T-helper 1 cell treated with Interleukin-12 subunit alpha and Interleukin-12 subunit beta and Interleukin-4 antibody, amounts not matched to agents 30 ng/mL and 1 ng/mL, for 36 hours (primary cell): ENCODE measurements at places on chromosomes 7 and 10. TPM values are rescaled to one million over a fixed set of nuclear protein-coding genes. Genes with fewer than 3 reads are reported as not detected.

NUTM2A gene
- 0.12 and 0.80 TPM in 2 replicates for total RNA-seq

COX19 gene
- 17.5 and 18.9 TPM in 2 replicates for total RNA-seq

UBE3C gene
- total RNA-seq: 63.8 and 70.2 TPM in 2 replicates

CFAP70 gene
- total RNA-seq: 0.44 and 0.49 TPM in 2 replicates

LBX1 gene
- total RNA-seq: not detected in 2 replicates

CROT gene
- 11.7 and 15.3 TPM in 2 replicates for total RNA-seq

CYP3A5 gene
- total RNA-seq: not detected in 2 replicates

CALML5 gene
- not detected in 2 replicates for total RNA-seq

CCDC146 gene
- total RNA-seq: 11.6 and 14.3 TPM in 2 replicates

FAM180A gene
- not detected in 2 replicates for total RNA-seq

GDF2 gene
- total RNA-seq: not detected in 2 replicates

EIF4EBP2 gene
- total RNA-seq: 48.4 and 50.2 TPM in 2 replicates

BRI3 gene
- total RNA-seq: 83.0 and 84.1 TPM in 2 replicates

FRG2B gene
- total RNA-seq: not detected in 2 replicates

TMEM176B gene
- not detected in 2 replicates for total RNA-seq

PLXNA4 gene
- 5.9 and 7.8 TPM in 2 replicates for total RNA-seq

FGFBP3 gene
- 1.3 and 1.7 TPM in 2 replicates for total RNA-seq

SDHAF3 gene
- total RNA-seq: 12.3 and 12.6 TPM in 2 replicates

FAM25C gene
- not detected in 2 replicates for total RNA-seq

LRMDA gene
- total RNA-seq: not detected in 2 replicates

ARMH3 gene
- total RNA-seq: 27.8 and 28.0 TPM in 2 replicates

HABP2 gene
- total RNA-seq: not detected in 2 replicates

HOXA4 gene
- 0.22 TPM in 1 of 2 replicates, not detected in the other for total RNA-seq

SFTPD gene
- total RNA-seq: not detected in 2 replicates

BTAF1 gene
- total RNA-seq: 49.3 and 52.2 TPM in 2 replicates

SLC26A5 gene
- not detected in 2 replicates for total RNA-seq

DYDC2 gene
- total RNA-seq: not detected in 2 replicates

CCDC3 gene
- 0.15 and 0.27 TPM in 2 replicates for total RNA-seq

PKD2L1 gene
- 0.20 and 0.24 TPM in 2 replicates for total RNA-seq

GPR37 gene
- not detected in 2 replicates for total RNA-seq

FEZF1 gene
- not detected in 2 replicates for total RNA-seq

COBL gene
- total RNA-seq: not detected in 2 replicates

ITGB8 gene
- not detected in 2 replicates for total RNA-seq

PPP1R17 gene
- total RNA-seq: not detected in 2 replicates

NKX6-2 gene
- not detected in 2 replicates for total RNA-seq

TAS2R38 gene
- total RNA-seq: not detected in 2 replicates

FXYD4 gene
- total RNA-seq: not detected in 2 replicates

MACC1 gene
- not detected in 2 replicates for total RNA-seq

SPDYE9 gene
- total RNA-seq: not detected in 2 replicates

ACSM6 gene
- total RNA-seq: not detected in 2 replicates

SPDYE11 gene
- total RNA-seq: not detected in 2 replicates

MBL2 gene
- total RNA-seq: not detected in 2 replicates

EPO gene
- not detected in 2 replicates for total RNA-seq

PTN gene
- not detected in 2 replicates for total RNA-seq

POLR1F gene
- 23.2 and 23.9 TPM in 2 replicates for total RNA-seq

OTUD1 gene
- 18.4 and 19.1 TPM in 2 replicates for total RNA-seq

AHR gene
- 17.1 and 24.8 TPM in 2 replicates for total RNA-seq

PAOX gene
- 4.5 and 6.2 TPM in 2 replicates for total RNA-seq

ORC5 gene
- total RNA-seq: 22.6 and 23.7 TPM in 2 replicates
